Ovary (tissue), 10 donors: ENCODE measurements at places on chromosomes 13 and 19. TPM values are rescaled to one million over a fixed set of nuclear protein-coding genes. Genes with fewer than 3 reads are reported as not detected.

HS6ST3 gene
- total RNA-seq, result not detected

SKA3 gene
- total RNA-seq, result 0.30 TPM

CARS2 gene
- total RNA-seq, result 56.7 TPM

RNF225 gene
- total RNA-seq, result not detected

DNA sequence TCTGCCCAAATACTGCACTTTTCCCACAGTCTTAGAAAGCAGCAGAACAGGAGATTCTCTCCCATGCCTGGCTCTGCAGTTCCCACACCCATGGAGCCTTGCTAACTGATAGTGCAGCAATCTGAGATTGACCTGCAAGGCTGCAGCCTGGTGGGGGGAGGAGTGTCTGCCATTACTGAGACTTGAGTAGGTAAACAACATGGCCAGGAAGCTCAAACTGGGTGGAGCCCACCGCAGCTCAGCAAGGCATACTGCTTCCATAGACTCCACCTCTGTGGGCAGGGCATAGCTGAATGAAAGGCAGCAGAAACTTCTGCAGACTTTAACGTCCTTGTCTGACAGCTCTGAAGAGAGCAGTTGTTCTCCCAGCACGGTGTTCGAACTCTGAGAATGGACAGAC, 358.5 kb upstream of the PCDH9 start:
- no peaks in the 10 kb centered on the region for H3K27me3 ChIP-seq
- H3K27ac ChIP-seq, result no peak overlapping the region
- H3K4me1 ChIP-seq, result no peaks in the 10 kb centered on the region
- H3K4me3 ChIP-seq, result no peak overlapping the region

- H3K36me3 ChIP-seq, result no peaks in the 10 kb centered on the region
- no peak overlapping the region for H3K4me3 ChIP-seq
- H3K4me1 ChIP-seq, result no peaks in the 10 kb centered on the region
Observed at GRCh38 chr13:25803641-25804040, 248.2 kb downstream of the SHISA2 start.

DNA sequence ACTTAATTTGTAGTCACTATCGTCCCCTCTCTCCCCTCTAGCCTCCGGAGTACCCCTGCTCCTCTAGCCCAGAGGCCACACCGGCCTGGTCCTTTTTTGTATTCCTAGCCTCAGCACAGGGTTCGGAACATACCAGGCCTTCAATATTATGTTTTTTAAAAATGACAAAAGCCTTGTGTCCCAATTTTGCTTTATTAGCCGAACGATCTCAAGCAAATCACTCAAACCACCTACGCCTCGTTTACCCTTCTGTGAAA, 463 bp upstream of the POMP start:
- H3K36me3 ChIP-seq, result no peaks in the 10 kb centered on the region
- DNase-seq, result no peak
- H3K27ac ChIP-seq, result peak overlapping the region; percentile 95
- peak overlapping the region; percentile 72 for H3K4me3 ChIP-seq
- H3K27me3 ChIP-seq, result no peaks in the 10 kb centered on the region

GRCh38 chr13:79483086-79483706, 2.2 kb downstream of the NDFIP2 start:
- no peaks in the 10 kb centered on the region for H3K27me3 ChIP-seq
- H3K36me3 ChIP-seq, result no peaks in the 10 kb centered on the region
- H3K4me1 ChIP-seq, result no peaks in the 10 kb centered on the region
- H3K27ac ChIP-seq, result no peak overlapping the region
- no peak overlapping the region for H3K4me3 ChIP-seq

- H3K4me3 ChIP-seq, result no peak overlapping the region
- H3K36me3 ChIP-seq, result no peaks in the 10 kb centered on the region
- H3K27ac ChIP-seq, result no peak overlapping the region
- H3K27me3 ChIP-seq, result no peaks in the 10 kb centered on the region
- no peak for DNase-seq
- no peaks in the 10 kb centered on the region for H3K4me1 ChIP-seq
Observed at GRCh38 chr19:6564393-6564792, 26.6 kb downstream of the CD70 start.
